ENCODE measurements at places on chromosomes 1 and 21. TPM values are rescaled to one million over a fixed set of nuclear protein-coding genes. Genes with fewer than 3 reads are reported as not detected.

Gene TYW3
- total RNA-seq: 8.8 TPM

Gene DNAH14
- total RNA-seq: 5.6 TPM

Gene ACBD3
- 38.1 TPM for total RNA-seq

Gene NDUFS5
- 534 TPM for total RNA-seq

Gene RPS8
- total RNA-seq: 2,511 TPM

Gene S100A16
- 259 TPM for total RNA-seq

Gene MYBPH
- total RNA-seq: not detected

Gene CD1E
- 2.5 TPM for total RNA-seq

Measured in vagina (tissue), 2 donors.